ENCODE measurements at places on chromosomes 5 and 9.

DNA sequence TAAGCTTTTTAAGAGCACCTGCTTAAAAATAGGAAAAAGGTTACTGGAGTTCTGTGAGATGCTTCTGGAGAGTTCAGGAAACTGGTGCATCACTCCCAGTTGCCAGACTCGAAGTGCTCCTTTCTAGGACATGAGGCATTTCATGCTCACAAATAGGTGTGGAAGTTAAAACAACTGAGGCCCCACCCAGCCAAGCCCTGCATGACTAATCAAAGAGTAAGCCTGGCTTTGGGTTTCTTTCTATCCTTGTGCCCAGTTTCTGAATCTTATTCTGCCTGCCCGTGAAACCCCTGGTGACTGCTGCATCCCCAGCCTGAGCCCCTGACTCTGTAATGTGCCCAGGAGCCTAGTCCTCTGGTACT lies 7.7 kb downstream of the SPINK9 start:
- no peak for DNase-seq

GRCh38 chr9:131833906-131834305 lies 94.0 kb upstream of the RAPGEF1 start:
- no peak for DNase-seq

DNA sequence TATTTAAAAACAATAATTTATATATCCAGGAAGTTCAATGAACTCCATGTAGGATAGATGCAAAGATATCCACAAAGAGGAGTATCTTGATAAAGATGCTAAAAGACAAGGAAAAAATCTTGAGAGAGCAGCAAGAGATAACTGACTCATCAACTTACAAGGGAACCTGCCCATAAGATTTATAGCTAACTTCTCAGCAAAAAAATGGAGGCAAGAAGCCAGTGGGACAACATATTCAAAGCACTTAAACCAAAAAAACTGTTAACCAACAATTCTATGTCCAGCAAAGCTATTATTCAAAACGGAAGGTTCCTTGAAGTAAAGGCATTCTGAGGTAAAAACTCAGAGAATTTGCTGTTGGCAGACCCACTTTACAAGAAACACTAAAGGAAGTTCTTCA lies 20.3 kb downstream of the RABGAP1 start:
- DNase-seq = no peak

- DNase-seq = no peak
Observed at GRCh38 chr5:160463740-160464465, 42.2 kb downstream of the PTTG1 start.

DNA sequence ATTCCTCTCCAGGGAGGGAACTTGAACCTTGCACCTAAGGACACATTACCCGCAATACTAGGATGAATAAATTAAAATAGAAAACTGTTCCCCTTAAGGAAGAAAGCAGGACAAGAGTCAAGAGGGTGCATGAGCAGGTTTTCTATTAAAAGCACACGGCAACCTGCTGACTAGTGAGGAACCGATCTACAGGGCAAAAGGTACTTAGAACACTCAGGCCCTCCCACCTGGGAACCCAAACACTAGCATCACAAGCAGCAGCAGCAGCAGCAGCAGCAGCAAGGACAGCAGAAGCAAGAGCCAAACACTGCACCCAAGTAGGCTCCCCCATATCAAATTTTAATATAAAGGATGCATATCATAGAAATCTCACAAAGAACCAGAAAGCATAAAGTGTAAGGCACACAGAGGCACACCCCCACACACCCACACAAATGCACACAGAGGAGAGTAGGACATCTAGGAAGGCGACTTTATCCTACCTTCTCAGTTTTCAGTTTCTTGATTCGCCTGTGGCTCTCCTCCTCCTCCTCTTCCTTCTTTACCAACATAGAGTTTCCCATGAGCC lies 2.8 kb downstream of the ZNF608 start:
- no peak for DNase-seq

DNA sequence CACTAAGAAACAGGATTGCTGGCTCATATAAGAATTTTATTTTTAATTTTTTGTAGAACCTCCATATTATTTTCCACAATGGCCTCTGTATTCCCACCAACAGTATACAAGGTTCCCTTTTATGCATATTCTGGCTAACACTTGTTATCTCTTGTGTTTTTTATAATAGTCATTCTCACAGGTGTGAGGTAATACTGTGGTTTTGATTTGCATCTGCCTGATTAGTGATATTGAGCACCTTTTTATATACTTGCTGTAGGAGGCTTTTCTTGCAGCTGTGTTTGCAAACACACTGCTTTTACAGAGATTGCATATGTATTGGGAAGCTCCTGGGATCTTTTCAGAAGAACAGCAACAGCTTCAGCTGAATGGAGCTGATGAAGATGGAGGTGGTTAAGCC lies 164.8 kb downstream of the DEPDC1B start:
- DNase-seq = no peak

GRCh38 chr5:172584638-172585037 lies 56.4 kb upstream of the NEURL1B start:
- DNase-seq = no peak
